Hematopoietic multipotent progenitor cell treated with erythropoietin and hydrocortisone succinate and interleukin-3 and kit ligand, for 15 days (in vitro differentiated cells): ENCODE measurements at places on chromosomes 4 and X.

- no peak for DNase-seq
Measured at GRCh38 chrX:572538-573124, 58.0 kb upstream of the SHOX start.

DNA sequence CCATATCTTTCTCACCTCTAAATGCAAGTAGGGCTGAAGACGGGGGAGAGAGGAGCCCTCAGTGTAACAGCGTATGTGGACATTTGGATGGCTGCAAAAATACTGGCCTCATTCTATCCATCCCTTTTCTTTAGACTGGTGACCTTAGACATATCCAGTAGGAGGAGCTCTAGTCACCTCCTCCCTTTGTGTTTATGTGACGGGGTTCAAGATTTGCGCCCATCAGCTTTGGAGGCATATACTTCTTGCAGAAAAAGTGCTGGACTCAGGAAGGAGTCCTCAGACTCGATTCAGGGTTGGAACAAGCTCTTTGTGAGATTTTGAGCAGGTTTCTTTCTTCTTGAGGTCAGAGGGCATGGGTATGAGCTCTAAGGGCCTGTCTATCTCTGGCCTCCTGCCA lies 86.2 kb downstream of the MAMLD1 start:
- no peak for DNase-seq

GRCh38 chr4:177196615-177197014 lies 113.1 kb upstream of the NEIL3 start:
- no peak for DNase-seq

- no peak for DNase-seq
Measured at GRCh38 chr4:74631338-74631737, 163.0 kb downstream of the BTC start.

GRCh38 chr4:8441499-8442091 lies 1.0 kb downstream of the TRMT44 start:
- DNase-seq, result no peak

- DNase-seq, result no peak
Measured at GRCh38 chrX:96683997-96684338, 674 bp upstream of the DIAPH2 start.
